ENCODE measurements at places on chromosomes 12 and 14. TPM values are rescaled to one million over a fixed set of nuclear protein-coding genes. Genes with fewer than 3 reads are reported as not detected.

The AQP2 gene
- polyA plus RNA-seq = not detected

The ARHGAP9 gene
- polyA plus RNA-seq = 5.5 TPM

The COL2A1 gene
- not detected for polyA plus RNA-seq

The SLC2A14 gene
- polyA plus RNA-seq = not detected

The OSGEP gene
- 82.1 TPM for polyA plus RNA-seq

The RFLNA gene
- polyA plus RNA-seq = 1.6 TPM

The TAS2R42 gene
- not detected for polyA plus RNA-seq

The CACNA1C gene
- 4.3 TPM for polyA plus RNA-seq

The TMCC3 gene
- polyA plus RNA-seq = 0.74 TPM

The OTX2 gene
- not detected for polyA plus RNA-seq

The PRPH gene
- polyA plus RNA-seq = 13.8 TPM

The EPS8 gene
- 56.0 TPM for polyA plus RNA-seq

The ABCB9 gene
- 6.6 TPM for polyA plus RNA-seq

The HSP90AA1 gene
- 189 TPM for polyA plus RNA-seq

The FOXG1 gene
- polyA plus RNA-seq = not detected

The FAM181A gene
- not detected for polyA plus RNA-seq

The SPSB2 gene
- 14.3 TPM for polyA plus RNA-seq

The RTN1 gene
- 21.4 TPM for polyA plus RNA-seq

The IL22 gene
- not detected for polyA plus RNA-seq

The RDH5 gene
- 49.4 TPM for polyA plus RNA-seq

The DPPA3 gene
- polyA plus RNA-seq = not detected

The SOCS2 gene
- 14.3 TPM for polyA plus RNA-seq

The CLEC1A gene
- not detected for polyA plus RNA-seq

The FAM186B gene
- polyA plus RNA-seq = not detected

The KCNK10 gene
- not detected for polyA plus RNA-seq

The RIC8B gene
- polyA plus RNA-seq = 6.0 TPM

The LARP4 gene
- polyA plus RNA-seq = 14.7 TPM

The ITGB7 gene
- polyA plus RNA-seq = 1.4 TPM

The SLC25A47 gene
- not detected for polyA plus RNA-seq

The INHBC gene
- polyA plus RNA-seq = not detected

The CCNB1IP1 gene
- 75.4 TPM for polyA plus RNA-seq

The DLST gene
- 34.7 TPM for polyA plus RNA-seq

The SPTB gene
- 1.1 TPM for polyA plus RNA-seq

The RNASE7 gene
- not detected for polyA plus RNA-seq

The MTA1 gene
- polyA plus RNA-seq = 85.4 TPM

The ANO6 gene
- polyA plus RNA-seq = 41.0 TPM

The CACNA2D4 gene
- 3.0 TPM for polyA plus RNA-seq

The PLEKHG7 gene
- polyA plus RNA-seq = not detected

The TXNDC16 gene
- 2.5 TPM for polyA plus RNA-seq

The MUCL1 gene
- polyA plus RNA-seq = not detected

The RD3L gene
- polyA plus RNA-seq = not detected

The CPNE6 gene
- 0.25 TPM for polyA plus RNA-seq

The EFS gene
- polyA plus RNA-seq = 5.5 TPM

The KRT2 gene
- 0.50 TPM for polyA plus RNA-seq
